Fibroblast of skin of abdomen (primary cell): ENCODE measurements at places on chromosomes 16 and 17.

DNA sequence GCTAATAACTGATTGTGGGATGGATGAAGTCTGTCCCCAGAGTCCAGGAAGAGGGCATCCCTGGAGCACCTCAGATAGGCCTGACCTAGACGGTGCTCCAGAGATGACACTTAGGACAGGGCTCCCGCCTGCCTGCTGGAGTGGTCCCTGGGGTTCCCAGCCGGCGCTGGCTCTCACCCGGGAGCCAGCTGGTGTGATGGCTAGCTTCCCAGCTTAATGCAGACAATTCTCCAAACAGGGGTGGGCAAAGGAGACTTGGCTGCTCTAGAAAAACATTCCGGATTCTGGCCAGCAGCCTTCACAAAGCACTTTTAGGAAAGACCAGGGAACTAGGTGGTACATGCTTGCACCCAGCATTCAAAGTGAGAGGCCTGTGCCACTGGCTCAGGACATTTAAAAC, 18.6 kb downstream of the ACE start:
- no peak for DNase-seq

GRCh38 chr16:69393898-69394849, 8.4 kb upstream of the TERF2 start:
- no peak for DNase-seq

DNA sequence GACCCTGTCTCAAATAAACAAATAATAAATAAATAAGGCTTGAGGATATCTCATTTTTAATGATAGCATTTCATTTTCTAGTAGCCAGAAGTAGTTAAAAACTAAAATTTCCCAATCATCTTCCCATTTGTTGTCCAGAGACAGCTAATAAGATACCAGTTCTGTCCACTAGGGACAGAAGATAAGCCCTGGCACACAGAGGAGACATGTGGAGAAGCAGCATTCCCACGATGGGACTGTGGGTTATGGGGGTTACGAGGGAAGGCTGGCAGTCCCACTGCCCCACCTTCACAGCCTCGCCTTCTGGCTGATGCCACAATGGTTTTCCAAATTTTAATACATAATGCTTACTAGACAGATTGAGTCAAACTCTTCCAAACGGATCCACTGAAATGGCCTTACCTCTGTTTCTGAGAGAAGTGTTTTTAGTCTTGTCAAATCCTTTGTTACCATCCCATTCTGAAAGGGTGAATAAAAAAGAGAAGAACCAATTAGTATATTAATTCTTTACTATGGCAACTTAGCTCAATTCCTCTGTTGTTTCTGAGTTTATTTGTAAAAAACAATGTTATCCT, 44.2 kb downstream of the HELZ start:
- no peak for DNase-seq

GRCh38 chr17:42573095-42573494, 4.4 kb downstream of the PSMC3IP start:
- DNase-seq, result no peak

DNA sequence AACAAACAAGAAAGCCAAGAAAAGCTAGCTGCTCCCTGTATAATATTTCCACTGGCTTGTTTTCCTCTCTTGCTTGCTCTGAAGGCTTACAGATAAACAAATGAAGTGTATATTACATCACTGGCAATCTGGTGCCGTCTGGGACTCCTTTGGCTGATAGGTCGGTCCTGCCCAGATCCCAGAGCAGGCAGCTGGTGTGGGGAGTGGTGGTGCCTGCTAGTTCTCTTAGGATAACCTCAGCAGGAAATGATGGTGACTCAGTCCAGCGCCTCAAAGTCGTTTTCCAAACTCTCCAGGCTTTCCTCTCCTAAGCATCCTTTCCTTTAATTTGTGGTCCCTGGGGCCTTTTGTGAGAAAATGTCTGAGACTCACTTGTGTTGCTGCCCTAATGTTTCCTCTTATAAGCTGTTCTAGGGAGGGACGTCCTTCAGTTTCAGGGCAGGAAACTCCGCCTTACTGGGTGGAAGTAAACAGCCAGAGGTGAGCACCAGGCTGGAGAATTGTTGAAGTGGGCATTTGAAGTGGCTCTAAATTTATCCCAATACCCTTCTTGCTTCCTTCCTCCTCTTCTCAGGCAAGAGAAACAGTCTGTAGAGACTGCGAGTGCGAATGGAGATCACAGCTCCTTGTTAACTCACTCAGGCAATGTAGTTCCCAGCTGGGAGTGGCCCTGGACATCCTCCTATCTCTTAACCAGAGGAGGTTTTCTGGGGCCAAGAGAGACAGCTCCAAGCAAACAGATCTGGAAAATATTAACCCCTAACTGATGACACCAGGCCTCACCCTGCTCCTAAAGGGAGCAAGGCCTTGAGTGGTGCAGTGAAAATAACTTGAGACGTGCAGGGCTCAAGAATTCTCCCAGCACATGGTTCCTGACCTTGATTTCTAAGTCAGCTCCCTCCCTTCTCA, 34.9 kb downstream of the CD300LF start:
- DNase-seq, result no peak
